ENCODE measurements at places on chromosomes 1 and 21.
A peak's percentile ranks its signal among the peaks of the same experiment; 100 is the strongest.

GRCh38 chr1:3207217-3207848, 138.3 kb downstream of the PRDM16 start:
- DNase-seq, result no peak

DNA sequence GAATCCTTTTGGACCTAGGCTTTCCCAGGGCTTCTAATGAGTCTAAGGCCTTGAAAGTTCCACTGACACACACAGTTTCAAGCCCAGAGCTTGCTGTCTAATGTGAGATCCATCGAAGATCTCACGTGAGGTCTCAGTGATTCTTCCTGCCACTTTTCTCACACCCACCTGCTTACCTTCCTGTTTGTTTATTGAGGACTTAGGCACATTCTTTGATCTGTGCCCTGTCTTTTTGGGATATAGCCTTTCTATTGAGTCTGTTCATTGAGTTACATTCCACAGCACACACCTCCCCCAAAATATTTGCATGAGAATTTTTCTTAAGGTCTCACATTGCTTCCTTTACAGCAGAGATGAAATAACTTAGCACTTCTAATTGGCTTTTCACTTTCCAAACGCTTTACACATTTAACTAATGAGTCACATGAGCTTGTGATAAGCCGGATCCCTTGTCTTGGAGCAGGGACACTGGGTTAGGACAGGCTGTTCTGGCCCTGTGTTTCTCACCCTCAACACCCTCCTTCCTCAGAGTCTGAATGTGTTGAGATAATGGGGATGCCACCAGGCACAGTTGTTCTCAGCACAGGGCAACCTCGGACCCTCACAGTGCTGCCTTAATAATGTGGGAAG, 288.3 kb downstream of the TM2D1 start:
- DNase-seq, result no peak

- DNase-seq, result no peak
These were observed 53.4 kb downstream of the MIER1 start for GRCh38 chr1:66978201-66978600.

DNA sequence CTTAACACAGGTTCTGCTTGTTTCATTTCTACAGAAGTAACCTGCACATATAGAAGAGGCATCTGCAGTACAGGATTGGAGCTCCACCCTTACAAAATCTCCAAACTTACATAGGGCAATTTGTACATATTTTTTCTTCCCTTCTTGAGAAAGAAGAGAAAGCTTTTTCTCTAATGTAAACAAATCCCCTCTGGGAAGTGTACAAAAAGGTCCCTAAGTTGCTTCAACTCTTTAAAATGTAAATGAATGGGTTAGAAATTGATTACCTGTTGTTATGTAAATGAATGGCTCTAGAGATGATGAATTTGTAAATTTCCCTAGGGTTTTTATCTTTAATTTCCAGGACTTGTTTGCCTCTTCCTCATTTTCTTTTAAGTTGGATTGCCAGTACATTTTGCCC, 1183.7 kb downstream of the MRPL39 start:
- DNase-seq, result no peak

DNA sequence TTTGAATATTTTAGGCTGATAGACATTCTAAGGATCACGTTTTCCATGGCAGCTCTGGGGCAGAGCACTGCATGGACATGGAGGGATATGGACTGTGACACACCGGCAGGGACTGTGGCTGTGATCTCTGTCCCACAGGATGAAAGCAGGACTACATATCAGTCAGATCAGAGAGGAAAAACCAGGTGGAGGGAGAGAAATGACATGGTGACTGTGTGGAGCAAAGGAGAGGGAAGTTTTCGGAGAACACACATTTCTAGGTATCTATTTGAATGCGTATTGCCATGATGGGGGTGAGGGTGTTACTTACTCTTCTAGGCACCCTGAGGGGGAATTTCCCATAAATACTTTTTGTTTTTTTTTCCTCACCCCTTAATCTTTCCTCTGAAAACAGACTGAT, 3.2 kb upstream of the CD1C start:
- DNase-seq, result no peak

DNA sequence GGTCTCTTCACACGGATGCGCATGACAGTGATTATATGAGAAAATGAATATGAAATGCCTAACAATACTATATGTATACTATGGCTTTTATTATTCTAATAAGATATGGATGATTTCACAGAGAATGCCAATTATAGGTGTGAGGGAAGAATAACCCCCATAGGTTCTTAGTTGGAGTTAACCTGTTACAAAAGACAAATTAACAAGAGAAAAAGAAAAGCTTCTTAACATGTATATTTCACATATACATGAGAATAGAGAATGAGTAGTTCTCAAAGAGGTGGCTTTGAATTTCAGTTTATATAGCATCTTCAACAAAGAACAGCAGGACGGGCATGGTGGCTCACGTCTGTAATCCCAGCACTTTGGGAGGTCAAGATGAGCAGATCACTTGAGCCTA, 24.0 kb upstream of the DMRTB1 start:
- DNase-seq, result no peak

DNA sequence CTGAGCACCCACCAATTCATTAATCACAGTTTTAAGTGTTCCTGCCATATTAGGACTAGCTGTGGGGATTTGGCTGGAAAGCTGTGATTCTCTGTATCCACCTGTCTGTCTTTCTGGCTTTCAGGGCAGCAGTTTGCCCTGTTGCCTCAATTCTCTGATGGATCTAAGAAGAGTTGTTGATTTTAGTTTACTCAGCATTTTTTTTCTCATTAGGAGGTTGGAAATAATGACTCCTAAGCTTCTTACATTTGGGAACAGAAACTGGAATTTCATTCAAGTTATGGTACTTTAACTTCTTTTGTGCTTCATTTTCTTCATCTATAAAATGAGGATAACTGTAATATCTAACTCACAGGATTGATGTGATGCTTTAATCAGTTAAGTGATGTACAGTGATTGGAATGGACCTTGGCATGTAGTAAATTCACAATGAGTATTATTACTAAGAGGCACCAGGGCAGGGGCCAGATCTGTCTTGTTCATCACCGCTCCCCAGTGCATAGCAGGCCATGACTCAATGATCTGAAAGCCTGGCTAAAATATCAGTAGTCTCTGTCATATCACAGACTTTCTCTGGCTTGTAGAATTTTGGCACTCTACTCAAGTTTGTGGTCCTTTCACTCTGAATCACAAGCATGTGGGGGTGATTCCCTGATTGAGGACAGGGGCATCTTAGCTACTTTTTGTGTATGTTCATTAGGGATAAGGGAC, 51.4 kb upstream of the GREM2 start:
- no peak for DNase-seq

DNA sequence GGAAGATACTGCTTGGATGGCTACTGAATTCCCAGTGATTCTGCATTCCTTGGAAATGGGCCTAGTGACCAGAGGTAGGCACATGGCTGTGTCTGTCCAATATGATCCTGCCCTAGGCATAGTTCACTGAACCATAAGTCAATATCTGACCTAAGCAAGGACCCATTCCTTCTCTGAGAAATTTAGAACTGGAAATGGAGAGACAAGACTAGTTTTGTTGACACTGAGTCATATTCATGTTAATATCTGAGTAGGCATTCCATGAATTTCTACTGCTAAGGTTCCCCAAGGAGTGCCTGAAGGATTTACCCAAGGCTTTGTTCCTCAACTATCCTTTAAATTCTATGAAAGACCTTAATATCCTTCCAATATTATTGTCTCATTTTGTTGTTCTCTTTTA, 329.8 kb upstream of the BEND5 start:
- no peak for DNase-seq

GRCh38 chr1:83697961-83698360, 301.0 kb downstream of the TTLL7 start:
- no peak for DNase-seq

GRCh38 chr1:34846265-34846664, 13.3 kb downstream of the SMIM12 start:
- DNase-seq, result no peak

DNA sequence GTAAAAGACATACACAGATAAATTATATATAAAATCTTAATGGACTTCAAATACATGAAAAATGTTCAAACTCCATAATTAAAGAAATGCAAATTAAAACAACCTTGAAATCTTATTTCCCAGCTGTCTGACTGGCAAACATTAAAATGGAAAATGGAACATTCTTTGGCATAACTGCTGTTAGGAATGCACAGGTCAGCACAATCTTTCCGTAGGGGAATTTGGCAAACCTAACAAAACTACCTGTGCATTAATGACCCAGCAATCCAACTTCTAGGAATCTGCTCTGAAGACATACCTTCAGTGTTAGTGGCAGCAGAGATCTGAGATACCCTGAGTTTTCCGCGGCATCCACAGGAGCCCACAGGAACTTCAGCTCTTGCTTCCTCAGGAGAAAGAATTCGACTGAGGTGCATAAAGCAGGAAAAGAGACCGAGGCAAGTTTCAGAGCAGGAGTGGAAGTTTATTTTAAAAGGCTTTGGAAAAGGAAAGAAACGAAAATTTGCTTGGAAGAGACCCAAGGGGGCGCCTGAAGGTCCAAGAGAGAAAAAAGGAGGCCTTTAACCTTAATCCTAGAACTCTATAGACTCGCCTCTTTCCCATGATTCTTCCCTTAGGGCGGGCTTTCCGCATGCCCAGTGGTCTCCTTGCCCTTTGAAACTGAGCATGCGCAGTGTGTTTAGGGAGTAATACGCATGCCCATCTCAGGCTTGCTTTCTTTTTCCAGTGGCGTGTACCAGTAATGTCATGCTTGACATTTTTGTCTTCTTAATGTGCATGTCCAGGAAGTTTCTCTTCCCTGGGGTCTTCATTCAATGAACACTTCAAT, 24.8 kb downstream of the LYPD8 start:
- no peak for DNase-seq

- DNase-seq, result no peak
These were observed 3.8 kb upstream of the INKA2 start for GRCh38 chr1:111742938-111743549.

GRCh38 chr1:200888349-200888838, 6.3 kb upstream of the INAVA start:
- DNase-seq, result peak; percentile 78

DNA sequence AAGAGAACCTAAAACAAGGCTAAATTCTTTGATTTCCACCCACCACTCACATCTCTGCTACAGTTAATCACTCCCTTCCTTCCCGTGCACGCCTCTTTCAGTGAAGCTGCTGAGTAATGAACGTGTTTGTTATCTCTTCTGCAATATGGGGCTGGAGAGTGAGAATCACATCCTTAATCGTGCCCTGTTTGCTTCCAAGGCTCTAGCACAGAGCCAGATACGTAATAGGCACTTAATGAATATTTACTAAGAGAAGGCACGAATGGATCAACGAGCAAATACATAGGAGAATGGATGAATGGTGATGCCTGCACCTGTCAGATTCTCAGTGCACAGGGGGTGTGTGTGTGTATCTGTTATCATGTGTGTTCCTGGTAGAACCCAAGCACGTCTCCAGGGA, 22.1 kb upstream of the FAM43B start:
- DNase-seq, result no peak

DNA sequence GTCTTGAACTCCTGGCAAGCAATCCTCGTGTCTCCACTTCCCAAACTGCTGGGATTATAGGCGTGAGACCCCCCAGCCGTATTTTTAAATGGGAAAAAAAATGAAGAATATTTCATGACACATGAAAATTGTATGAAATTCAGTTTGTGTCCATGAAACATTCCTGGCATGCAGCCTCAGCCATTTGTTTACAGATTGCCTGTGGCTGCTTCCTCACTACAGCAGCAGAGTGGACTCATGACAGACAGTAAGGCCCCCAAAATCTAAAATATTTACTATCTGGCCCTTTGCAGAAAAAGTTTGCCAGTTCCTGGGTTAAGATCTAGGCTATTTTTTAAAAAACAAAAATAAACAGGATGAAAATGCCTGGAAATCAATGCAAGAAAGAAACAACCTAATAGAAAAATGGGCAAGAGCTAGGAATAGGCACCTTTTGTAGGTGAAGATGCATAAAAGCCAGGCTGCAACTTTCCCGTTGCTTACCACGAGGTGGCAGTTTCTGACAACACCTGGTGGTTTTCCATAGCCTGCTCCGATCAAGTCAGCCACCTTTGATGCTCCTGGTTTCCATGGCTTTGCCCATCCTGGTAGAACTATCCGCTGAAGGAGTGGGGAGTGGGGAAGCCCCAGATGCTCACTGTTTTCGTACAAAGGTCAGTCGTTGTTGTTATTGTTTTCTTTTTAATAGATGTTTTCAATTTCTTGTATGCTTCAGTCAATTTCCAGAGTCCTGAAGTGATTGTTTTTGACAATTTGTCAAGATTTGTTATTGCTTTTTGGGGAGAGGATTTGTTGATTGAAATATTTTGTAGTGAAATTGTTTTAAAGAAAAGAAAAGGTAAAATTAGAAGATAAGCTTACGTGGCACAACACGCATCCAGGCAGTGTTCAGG, 24.3 kb downstream of the UBE2Q1 start:
- no peak for DNase-seq

DNA sequence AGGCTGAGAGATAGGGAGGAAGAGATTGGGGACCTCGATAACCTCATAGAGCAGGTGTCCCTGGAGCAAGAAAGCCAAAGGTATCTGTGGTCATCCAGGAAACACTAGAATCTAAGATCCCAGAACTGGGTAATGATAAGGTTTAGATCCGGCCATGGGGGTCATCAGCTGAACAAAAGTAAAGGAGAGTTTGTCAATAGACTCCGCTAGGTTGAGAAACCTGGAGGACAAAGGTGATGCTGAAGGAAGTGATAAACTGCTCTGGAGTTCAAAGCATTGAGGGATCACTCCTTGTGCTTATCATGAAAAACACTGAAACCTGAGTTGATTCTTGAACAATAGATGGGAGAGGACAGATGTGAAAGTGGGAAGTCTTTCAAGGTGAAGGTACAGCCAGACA, 59.5 kb upstream of the SLC2A1 start:
- DNase-seq, result no peak

GRCh38 chr1:76269155-76269554, 194.6 kb downstream of the ST6GALNAC3 start:
- DNase-seq, result no peak

GRCh38 chr1:216793303-216793702, 70.1 kb upstream of the ESRRG start:
- DNase-seq, result no peak

DNA sequence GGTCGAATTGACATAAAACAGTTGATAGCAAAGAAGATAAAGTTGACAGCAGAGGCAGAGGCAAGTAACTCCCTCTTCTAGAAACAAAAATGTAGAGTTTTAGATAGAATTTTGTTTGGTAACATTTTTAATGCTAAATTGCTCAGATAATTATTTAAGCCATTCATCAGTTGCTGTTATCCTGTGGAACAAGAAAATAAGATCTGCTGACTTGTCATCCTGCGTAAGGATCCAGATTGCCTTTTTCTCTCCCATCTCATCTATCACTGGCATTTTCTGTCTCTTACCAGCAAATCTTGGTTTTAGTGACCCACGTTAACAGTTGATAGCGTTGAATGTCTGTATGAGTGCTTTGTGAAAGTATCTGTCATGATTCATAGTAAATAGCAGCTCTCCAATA, 29.8 kb downstream of the SOAT1 start:
- no peak for DNase-seq

GRCh38 chr21:39616211-39616772, 3.6 kb downstream of the B3GALT5 start:
- DNase-seq, result no peak

DNA sequence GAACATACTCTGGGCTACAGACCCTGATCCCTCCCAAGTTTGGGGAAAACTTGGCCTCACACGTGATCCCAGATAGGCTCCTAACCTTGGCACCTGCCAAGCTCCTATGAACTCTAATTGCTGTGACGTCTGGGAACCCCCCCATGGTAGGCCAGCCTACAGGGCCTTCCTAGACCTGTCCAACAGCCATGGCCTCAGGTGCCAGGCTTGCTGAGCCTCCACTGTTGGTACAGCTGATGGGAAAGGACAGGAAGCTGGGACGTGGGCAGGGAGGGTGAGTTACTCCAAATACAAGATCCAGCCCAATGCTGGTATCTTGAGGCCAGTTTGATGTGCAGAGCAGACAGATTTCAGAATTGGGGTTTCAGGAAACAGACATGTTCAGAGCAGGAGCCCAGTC, 19.1 kb downstream of the SMIM12 start:
- no peak for DNase-seq
